ENCODE measurements at places on chromosomes 2 and 18. TPM values are rescaled to one million over a fixed set of nuclear protein-coding genes. Genes with fewer than 3 reads are reported as not detected.

DNA sequence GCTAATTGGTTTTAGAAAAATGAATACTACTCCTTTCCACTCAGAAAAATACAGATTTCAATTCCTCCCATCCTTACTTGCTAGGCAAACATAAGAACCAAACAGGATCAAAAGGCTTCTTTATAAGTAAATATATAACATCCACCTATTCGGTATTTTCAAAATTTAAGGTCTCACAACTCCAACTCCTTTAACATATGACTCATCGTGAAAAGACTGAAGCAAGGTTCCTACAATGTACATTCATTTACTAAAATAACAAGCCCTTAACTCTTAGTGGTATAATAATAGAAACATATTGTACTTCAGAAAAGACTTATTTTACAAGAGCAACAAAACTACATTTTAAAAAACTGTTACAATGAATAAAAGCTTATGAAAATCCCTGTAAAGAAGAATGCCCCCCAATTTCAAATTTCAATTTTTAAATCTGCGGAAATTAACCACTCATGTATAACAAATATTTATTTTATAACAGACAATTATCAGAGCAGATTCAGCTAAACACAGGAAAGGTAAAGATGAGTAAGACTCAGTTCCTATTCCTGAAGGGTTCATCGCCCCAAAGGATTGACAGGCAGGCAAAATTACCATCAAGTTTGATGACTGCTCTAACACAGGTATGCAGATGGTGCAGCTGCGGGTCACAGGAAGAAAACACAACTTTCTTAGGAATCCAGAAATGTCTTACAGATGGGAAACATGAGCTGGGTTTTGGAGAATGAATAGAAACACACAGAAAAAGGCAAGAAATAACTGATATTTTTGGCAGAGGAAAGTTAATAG, 96.4 kb downstream of the COBLL1 start:
- no peak for DNase-seq

- no peak for DNase-seq
Observed at GRCh38 chr2:43896906-43897305, 58.1 kb downstream of the ABCG8 start.

- DNase-seq = no peak
Observed at GRCh38 chr2:161245261-161245553, 63.0 kb upstream of the PSMD14 start.

The C2orf78 gene
- not detected for total RNA-seq

The NIF3L1 gene
- total RNA-seq = 17.1 TPM

GRCh38 chr2:96315400-96316071, 9.6 kb upstream of the ITPRIPL1 start:
- DNase-seq = no peak

The UGT1A8 gene
- not detected for total RNA-seq

The PIK3C3 gene
- 30.6 TPM for total RNA-seq

DNA sequence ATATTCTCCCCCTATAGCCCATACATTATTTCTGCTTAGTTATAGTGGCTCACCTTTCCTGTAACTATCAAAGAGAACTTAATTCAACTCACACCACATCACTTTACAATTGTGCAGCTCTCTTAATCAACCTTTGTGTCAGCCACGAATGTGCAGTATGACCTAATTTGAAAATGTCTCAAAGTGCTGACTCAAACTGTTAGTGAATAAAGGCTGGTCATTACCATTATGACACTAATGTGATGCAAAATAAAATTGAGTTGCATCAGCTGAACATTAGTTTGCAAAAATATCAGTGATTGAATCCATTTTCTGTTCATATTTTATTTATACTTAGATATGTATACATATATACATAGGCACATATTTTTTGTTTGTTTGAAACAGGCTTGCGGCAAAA, 251.8 kb downstream of the MEIS1 start:
- no peak for DNase-seq

GRCh38 chr2:128386066-128386465, 67.4 kb upstream of the HS6ST1 start:
- DNase-seq = peak; percentile 51

The FECH gene
- total RNA-seq = 35.2 TPM

DNA sequence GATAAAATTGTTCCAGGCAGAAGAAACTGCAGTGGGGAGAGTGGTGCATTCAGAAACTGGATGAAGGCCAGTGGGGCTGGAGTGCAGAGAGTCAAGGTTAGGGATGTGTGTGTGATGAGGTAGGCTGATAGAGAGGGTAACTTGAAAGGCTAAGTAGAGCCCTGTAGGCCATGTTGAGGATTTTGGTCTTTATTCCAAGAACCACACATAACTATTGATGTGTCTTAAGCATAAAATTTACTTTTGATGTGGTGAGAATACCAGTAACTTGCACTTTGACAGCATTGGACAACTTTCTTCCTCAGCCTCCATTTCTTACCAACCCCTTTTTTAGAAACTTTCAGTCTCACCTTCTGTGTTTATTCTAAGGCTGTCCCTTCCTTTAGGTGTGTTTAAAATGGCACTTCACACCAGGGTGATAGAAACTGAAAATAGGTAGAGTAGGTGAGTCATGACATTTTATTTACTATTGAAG, 22.6 kb downstream of the MTX2 start:
- no peak for DNase-seq

DNA sequence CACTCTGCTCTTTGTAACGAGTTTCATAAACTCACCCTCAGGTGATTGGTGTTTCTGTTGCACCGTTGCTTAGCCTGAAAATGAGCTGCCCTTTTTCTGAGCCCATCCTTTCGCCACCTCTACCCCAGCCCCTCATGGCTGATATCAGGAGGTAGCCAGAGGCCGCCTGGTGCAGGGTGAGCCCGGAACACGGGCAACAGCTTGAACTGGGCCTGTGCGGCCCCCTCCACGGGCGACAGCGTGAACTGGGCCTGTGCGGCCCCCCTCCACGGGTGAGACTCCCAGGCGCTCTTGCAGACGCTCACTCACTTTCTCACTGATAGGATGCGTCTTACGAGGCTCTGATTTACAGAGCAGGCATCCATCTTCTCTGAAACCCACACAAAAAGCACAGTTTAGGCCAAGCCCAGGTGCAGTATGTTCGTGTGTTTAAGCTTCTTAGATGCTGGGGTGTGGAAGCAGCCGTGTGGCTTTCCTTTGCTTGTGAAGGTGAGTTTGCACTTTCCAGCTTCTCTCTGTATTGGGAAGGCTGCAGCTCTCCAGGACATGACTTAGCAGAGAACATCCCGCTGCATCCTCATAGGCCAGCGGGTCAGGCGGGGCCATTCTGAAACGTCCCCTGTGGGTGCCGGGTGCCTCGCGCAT, 83.5 kb downstream of the NFATC1 start:
- DNase-seq = peak; percentile 30

DNA sequence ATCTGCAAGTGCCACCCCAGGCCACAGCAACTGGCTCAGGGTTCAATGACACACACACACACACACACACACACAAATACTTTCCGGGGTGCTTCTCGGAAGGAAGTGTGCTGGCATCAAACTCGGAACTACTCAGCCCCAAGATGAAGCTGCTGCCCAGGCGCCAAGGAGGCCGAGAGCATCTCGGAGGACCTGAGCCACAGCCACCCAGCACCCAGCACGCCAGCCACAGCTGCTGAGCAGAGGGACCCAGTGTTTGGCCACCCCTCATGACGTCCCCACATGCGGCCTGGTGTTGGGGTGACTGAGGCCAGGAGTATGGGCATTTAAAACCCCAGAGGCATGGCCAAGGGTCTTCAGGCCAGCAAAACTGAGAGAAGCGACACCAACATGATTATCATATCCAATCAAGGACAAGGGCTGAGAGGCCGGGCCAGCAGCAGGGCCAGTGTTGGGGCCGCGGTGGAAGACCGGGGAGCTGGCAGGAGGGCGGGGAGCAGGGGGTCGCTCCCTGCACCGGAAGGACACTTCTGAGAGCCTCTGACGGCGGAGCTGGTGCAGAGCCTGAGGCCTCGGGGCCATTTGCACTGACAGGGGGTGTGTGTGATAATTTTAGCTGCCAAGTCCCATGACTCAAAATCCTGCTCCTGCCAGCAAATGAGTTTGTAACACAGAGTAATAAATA, 61.8 kb downstream of the BIN1 start:
- no peak for DNase-seq

The SKA1 gene
- total RNA-seq = 0.38 TPM

- DNase-seq = no peak
Observed at GRCh38 chr2:235204948-235205347, 253.1 kb downstream of the SH3BP4 start.

DNA sequence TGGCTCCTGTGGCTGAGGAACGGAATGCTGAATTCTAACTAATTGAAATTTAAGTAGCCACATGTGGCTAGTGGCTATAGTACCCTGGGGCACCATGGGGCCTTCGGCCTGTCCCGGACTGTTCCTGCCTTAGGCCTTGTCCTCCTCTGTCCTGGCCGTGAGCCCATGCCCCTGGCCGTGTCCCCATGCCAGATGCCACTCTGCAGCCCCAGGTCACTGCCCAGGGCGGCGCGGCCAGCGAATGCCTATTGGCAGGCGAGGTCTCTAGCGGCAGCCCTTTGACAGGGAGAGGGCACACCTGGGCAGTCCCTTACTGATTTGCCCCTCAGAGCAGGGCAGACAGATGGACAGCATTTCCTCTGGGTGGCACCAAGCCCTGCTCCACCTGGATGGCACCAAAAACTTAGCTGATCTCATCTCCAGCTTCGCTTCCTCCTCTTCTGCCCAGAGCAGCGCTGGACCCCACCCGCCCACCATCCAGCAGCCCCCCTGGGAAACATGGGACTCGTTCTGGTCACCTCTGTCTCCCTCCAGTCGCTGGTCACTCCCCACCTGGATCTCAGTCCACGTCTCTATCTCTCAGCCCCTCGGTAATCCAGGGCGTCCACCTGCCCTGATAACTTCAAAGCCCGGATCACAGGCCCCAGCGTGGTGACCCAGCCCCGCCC, 1.1 kb upstream of the DGKD start:
- DNase-seq = no peak

- DNase-seq = no peak
Observed at GRCh38 chr2:457792-458424, 170.0 kb upstream of the ALKAL2 start.

The TACR1 gene
- total RNA-seq = not detected

The CHST10 gene
- total RNA-seq = 10.5 TPM

GRCh38 chr18:8373486-8373885, 235.8 kb upstream of the RAB12 start:
- no peak for DNase-seq

DNA sequence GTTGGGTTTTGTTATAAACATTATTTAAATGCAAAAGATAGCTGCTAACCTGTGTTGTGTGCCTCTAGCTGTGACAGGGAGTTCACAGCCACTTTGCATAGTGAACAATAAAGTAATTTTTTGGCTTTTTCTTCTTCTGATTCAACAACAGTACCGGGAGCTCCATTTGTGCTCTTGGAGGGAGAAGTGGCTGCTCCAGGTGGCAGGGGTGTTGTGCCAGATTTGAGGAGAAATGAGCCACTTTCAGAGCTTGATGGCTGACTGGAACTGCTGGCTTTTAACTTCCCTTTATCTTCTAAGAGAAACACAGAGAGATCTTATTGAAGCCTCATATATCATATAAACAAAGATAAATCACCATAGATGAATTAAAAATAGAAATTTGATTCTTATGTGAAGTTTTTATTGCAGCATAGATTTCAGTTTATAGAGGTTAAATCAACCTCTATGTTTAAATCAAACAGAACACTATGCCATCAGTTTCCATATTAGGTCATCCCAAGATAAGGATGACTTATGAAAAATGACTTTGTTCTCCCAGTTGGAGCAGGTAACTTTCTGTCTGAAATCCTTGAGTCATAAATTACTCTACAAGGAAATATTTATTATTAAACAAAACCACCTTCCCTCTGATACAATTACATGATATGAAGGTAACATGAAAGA, 182.0 kb upstream of the SESTD1 start:
- DNase-seq = no peak

DNA sequence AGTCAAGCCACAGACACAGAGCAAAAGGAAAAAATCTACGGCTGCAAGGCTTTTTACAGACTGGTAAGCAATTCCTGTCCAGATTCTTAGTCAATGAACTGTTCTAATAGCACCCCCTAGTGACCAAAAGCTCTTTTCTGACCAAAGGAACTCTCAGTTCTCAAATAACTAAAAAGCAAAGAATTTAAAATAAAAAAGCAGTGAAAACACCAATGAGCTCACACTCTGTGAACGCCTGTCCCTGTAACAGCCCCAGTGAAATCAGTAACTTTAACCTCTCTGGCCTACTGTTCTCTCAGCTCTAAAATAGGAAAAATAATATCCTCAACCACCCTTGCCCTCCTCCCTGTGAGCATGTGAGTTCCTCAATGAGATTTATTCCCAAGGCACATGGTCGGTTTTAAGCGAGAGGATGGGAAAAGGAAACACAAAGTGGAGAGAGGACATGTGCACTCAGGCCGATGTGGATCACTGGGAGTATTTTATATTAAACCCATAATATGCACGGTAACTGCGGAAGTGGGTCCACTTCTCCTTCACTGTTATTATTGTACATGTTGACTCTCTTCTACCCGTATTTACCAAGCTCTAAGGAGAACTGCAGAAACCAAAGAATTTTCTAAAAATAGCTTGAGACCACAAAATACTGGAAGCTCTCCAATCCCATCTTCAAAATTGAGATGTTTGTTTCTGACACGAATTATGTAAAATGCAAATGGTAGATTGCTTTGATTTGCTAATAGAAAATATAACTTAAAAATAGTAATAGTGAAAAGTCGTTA, 128.5 kb downstream of the STK39 start:
- no peak for DNase-seq

The CFC1 gene
- total RNA-seq = not detected

- no peak for DNase-seq
Observed at GRCh38 chr2:203761121-203761520, 54.7 kb downstream of the CD28 start.

DNA sequence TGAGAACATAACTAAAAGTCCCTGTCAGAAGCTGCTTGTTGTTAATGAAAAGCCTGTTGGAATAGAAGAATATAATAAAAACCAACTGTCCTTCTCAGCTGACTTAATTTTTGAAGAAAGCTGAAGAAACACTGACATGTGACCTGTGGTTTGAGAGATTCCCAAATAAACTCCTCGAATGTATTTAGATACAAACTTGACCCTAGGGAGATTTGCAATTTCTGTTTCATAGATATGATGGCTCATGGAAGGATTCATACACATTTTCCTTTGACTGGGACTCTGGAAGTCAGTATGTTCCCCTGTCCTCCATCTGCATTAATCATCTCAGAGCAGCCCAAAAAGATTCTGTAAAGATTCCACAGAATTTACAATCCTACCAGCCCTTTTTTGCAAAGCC, 195.1 kb downstream of the TMEM247 start:
- no peak for DNase-seq

The COL6A3 gene
- total RNA-seq = 84.5 TPM

The GALNT3 gene
- total RNA-seq = not detected

DNA sequence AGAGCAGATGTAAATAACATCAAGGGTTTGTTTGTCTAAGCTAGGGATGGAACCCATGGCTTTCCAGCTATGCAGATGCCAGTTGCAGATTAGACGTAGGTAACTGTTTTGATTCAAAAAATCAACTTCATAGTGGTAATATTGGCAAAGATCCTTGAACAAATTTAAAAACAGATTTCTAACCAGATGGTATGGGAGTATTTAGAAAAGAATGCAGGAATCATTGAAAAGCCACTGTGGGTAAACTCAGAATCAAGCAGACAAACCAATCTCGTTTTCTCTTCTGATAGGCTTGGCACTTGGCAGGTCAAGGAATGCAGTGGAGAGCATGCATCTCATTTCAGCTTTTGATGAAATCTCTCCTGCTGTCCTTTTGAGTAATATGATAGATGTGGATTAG, 377.5 kb downstream of the CLIP4 start:
- DNase-seq = no peak
